ENCODE measurements at places on chromosomes 4 and X. TPM values are rescaled to one million over a fixed set of nuclear protein-coding genes. Genes with fewer than 3 reads are reported as not detected.

DNA sequence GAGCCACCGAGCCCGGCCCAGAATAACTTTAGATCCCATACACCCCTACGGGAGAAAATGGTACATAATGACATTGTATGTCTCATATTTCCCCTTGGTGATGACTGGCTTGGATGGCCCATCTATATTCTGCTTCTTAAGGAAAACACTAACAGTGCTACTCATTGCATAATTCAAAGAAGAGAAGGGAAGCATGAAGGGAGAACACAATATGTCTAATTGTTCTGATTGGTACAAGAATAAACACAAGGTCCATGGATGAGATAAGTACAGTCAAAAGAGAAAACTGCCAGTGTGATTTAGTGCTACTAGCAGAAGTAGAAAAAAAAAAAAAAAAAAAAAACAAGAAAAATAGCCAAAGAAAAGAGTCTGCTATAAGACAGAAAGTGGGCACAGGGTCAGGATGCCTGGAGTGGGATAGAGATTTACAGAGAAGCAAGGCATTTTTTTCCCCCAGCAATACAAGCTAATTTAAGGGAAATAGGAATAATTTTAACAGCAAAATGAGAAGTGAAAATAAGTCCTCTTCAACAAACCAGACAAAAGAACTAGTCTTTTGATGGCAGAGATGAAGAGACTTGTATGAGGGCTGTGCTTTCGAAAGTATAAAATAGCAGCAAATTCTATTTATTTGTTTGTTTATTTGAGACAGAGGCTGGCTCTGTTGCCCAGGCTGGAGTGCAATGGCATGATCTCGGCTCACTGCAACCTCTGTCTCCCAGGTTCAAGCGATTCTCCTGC, 96.5 kb upstream of the MAP3K15 start:
- H3K4me1 ChIP-seq, result no peaks in the 10 kb centered on the region
- DNase-seq, result no peak
- no peaks in the 10 kb centered on the region for H3K27me3 ChIP-seq
- H3K4me3 ChIP-seq, result no peak overlapping the region
- no peak overlapping the region for H3K27ac ChIP-seq
- peaks cover 18% of the 10 kb centered on the region for H3K36me3 ChIP-seq

Gene CTSO
- 9.5 TPM for total RNA-seq

- no peaks in the 10 kb centered on the region for H3K36me3 ChIP-seq
- no peak overlapping the region for H3K4me3 ChIP-seq
- no peaks in the 10 kb centered on the region for H3K4me1 ChIP-seq
- DNase-seq, result no peak
- no peaks in the 10 kb centered on the region for H3K27me3 ChIP-seq
These were observed 44.3 kb upstream of the TNIP3 start for GRCh38 chr4:121208244-121209007.

DNA sequence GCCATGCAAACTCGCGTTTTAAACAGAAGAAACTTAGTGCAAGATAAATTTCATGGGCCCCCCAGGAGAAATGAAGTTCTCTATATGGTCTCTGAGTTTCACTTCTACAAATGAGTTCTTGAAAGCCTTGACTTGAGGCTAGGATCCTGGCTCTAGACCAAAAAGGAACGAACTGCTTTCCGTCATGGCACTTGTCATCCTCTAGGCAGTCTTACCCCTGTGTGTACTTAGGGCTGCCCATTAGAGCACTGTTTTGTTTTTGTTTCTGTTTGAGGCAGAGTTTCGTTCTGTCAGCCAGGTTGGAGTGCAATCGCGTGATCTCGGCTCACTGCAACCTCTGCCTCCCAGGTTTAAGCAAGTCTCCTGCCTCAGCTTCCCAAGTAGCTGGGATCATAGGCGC, 29.0 kb downstream of the RNF4 start:
- H3K4me3 ChIP-seq, result no peak overlapping the region
- H3K4me1 ChIP-seq, result no peaks in the 10 kb centered on the region
- peaks cover 77% of the 10 kb centered on the region for H3K36me3 ChIP-seq
- no peaks in the 10 kb centered on the region for H3K27me3 ChIP-seq

Gene F11
- total RNA-seq, result not detected

Gene RHOXF1
- total RNA-seq, result 4.7 TPM

DNA sequence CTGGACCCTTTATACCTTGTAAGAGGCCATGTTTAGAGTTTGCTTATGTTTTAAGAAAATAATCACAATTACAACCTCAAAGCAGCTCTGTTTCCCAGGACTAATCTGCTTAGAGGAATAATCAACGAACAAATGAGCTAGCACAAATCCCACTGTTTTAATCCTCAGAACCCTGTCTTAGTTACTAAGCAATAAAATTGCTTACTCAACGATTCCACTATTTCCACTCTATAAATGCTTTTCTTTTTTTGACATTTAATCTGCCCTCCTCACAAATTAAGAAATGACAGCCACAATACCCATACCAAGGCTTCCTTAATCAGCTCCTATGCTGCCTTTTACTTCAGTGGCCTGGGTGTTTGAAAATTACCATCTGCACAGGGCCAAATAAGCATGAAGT, 48.8 kb downstream of the FAM120C start:
- peaks cover 5% of the 10 kb centered on the region for H3K36me3 ChIP-seq
- H3K4me3 ChIP-seq, result no peak overlapping the region
- DNase-seq, result no peak
- no peaks in the 10 kb centered on the region for H3K4me1 ChIP-seq
- H3K27ac ChIP-seq, result no peak overlapping the region

Gene FAAH2
- 15.5 TPM for total RNA-seq

GRCh38 chr4:19791422-19792123, 460.1 kb upstream of the SLIT2 start:
- no peaks in the 10 kb centered on the region for H3K4me1 ChIP-seq
- no peak for DNase-seq
- no peak overlapping the region for H3K27ac ChIP-seq
- no peaks in the 10 kb centered on the region for H3K36me3 ChIP-seq
- no peak overlapping the region for H3K4me3 ChIP-seq

DNA sequence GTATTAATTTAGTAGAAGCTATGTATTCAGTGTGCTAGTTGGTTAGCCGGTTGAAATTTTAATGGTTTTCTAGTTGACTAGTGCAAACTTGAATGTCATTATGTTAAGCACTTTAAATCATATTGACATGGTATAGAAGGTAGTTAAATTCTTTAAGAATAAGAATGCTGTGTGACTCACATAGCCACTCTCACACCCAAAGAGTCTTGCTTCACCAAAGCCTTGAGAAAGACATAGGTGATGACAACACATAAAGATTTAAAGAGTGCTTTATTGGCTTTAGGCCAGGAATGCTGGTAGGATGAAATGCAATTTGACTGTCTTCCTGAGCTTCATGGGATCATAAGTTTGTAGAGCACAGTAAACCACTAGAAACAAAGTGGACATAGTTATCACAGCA, 85.3 kb downstream of the DCAF8L2 start:
- H3K27ac ChIP-seq, result no peak overlapping the region
- H3K4me1 ChIP-seq, result no peaks in the 10 kb centered on the region
- no peaks in the 10 kb centered on the region for H3K27me3 ChIP-seq
- H3K36me3 ChIP-seq, result no peaks in the 10 kb centered on the region
- H3K4me3 ChIP-seq, result no peak overlapping the region

Gene IGFBP7
- total RNA-seq, result 0.91 TPM

DNA sequence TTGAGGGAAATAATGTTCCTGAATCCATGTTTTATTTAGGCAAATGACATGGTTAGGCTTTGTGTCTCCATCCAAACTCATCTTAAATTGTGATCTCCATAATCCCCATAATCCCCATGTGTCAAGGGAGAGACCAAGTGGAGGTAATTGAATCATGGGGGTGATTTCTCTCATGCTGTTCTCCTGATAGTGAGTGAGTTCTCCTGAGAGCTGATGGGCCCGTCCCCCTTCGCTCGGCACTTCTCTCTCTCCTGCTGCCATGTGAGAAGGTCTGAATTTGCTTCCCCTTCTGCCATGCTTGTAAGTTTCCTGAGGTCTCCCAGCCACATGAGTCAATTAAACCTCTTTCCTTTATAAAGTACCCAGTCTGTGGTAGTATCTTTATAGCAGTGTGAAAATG, 563.0 kb upstream of the NR3C2 start:
- H3K27me3 ChIP-seq, result no peaks in the 10 kb centered on the region
- no peak overlapping the region for H3K4me3 ChIP-seq
- no peak for DNase-seq

DNA sequence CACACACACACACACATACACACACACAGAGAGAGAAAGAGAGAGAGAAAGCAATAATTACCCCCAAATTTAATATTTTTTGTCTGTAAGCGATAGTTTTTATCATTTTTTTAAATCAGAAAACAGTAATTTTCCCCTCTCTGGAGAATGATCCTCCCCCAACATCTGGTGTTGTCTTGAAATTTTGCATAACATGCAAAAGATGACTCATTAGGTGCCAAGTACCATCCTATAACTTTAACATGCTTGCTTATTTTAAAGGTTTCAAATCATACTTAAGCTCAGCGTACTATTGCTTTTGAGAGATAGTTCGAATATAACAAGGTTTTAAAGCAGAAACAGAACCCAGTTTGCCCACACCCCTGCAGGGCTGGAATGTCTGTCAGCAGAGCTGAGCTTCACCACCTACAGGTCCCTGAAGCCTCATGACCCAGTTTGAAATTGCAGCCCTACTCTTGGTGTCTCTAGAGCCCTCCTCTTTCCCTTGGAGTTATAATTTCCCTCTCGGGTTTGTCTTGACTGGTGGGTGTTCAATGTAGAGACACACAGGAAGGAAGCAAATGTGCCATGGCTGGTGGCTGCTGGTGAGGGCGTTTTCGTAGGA, 175.0 kb upstream of the HS3ST1 start:
- no peak overlapping the region for H3K4me3 ChIP-seq
- no peaks in the 10 kb centered on the region for H3K36me3 ChIP-seq
- no peak for DNase-seq
- peaks cover 7% of the 10 kb centered on the region for H3K27me3 ChIP-seq
- no peaks in the 10 kb centered on the region for H3K4me1 ChIP-seq

- no peaks in the 10 kb centered on the region for H3K27me3 ChIP-seq
- DNase-seq, result no peak
- H3K27ac ChIP-seq, result no peak overlapping the region
- H3K4me1 ChIP-seq, result no peaks in the 10 kb centered on the region
These were observed 27.5 kb downstream of the TMEM47 start for GRCh38 chrX:34629572-34629971.

- peak; percentile 51 for DNase-seq
- H3K36me3 ChIP-seq, result no peaks in the 10 kb centered on the region
- peak overlapping the region; percentile 81 for H3K27ac ChIP-seq
- H3K4me1 ChIP-seq, result peaks cover 29% of the 10 kb centered on the region
These were observed 1.4 kb downstream of the TMA16 start for GRCh38 chr4:163495900-163496299.

Gene CNKSR2
- 14.7 TPM for total RNA-seq

GRCh38 chr4:87032884-87033533, 98.2 kb downstream of the AFF1 start:
- no peaks in the 10 kb centered on the region for H3K36me3 ChIP-seq
- H3K4me3 ChIP-seq, result no peak overlapping the region
- H3K4me1 ChIP-seq, result peaks cover 26% of the 10 kb centered on the region
- H3K27ac ChIP-seq, result no peak overlapping the region
- H3K27me3 ChIP-seq, result no peaks in the 10 kb centered on the region

DNA sequence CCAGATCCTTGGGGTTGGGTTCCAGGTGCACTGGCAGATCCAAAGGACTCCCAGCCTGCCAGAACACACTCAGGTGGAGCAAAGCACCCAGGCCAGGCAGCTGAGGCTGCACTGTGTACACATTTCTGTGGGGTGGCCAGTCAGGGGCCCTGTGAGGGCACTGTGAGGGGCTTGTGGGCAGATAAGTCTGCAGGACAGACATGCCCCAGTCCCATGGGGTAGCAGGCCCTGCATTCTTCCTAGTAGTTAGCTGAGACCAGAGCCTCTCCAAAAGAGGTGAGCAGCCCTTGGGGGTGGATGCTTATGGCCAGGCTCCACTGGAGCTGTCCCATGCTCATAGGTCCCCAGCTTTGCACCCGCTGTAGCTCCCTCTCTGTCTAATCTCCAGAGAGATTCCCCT, 7.6 kb downstream of the ETDB start:
- H3K36me3 ChIP-seq, result no peaks in the 10 kb centered on the region
- no peak overlapping the region for H3K4me3 ChIP-seq
- H3K27me3 ChIP-seq, result peaks cover 17% of the 10 kb centered on the region
- H3K4me1 ChIP-seq, result no peaks in the 10 kb centered on the region

GRCh38 chr4:133938061-133938460, 263.5 kb downstream of the PABPC4L start:
- no peak overlapping the region for H3K27ac ChIP-seq
- H3K27me3 ChIP-seq, result no peaks in the 10 kb centered on the region
- H3K4me1 ChIP-seq, result no peaks in the 10 kb centered on the region
- H3K36me3 ChIP-seq, result no peaks in the 10 kb centered on the region

DNA sequence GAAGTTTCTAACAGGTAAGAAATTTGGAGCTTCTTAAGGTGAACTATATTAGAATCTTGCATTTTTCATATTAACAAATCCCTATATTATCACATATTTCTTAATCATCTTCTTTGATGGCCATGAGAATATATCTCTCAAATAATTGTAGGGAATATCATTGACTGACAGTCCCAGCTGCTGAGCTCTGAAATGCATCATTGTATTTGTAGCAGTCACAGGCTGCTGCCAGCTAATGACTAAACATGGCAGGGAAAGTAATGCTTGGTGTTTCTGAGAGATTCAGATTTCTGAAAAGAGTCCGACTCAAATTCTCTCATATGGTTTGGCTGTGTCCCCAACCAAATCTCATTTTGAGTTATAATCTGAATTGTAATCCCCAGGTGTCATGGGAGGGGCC, 171.9 kb downstream of the TRAM1L1 start:
- no peak overlapping the region for H3K27ac ChIP-seq
- no peaks in the 10 kb centered on the region for H3K27me3 ChIP-seq
- no peaks in the 10 kb centered on the region for H3K36me3 ChIP-seq
- H3K4me3 ChIP-seq, result no peak overlapping the region

GRCh38 chr4:36374836-36375511, 93.6 kb downstream of the DTHD1 start:
- H3K27me3 ChIP-seq, result peaks cover 4% of the 10 kb centered on the region
- H3K4me3 ChIP-seq, result no peak overlapping the region
- H3K36me3 ChIP-seq, result no peaks in the 10 kb centered on the region
- H3K27ac ChIP-seq, result no peak overlapping the region
- H3K4me1 ChIP-seq, result no peaks in the 10 kb centered on the region
- no peak for DNase-seq

Gene KLHL2
- total RNA-seq, result 31.2 TPM

Gene FAM47A
- total RNA-seq, result not detected

Gene BEX5
- total RNA-seq, result 7.0 TPM

Gene ERCC6L
- 0.64 TPM for total RNA-seq
